ENCODE measurements at places on chromosomes 2 and 18.

- no peak for DNase-seq
Observed at GRCh38 chr2:201411421-201411820, 39.8 kb downstream of the TRAK2 start.

- DNase-seq = no peak
Observed at GRCh38 chr2:61658841-61659780, 121.0 kb upstream of the XPO1 start.

- no peak for DNase-seq
Observed at GRCh38 chr2:129902731-129903585, 76.5 kb upstream of the RAB6C start.

DNA sequence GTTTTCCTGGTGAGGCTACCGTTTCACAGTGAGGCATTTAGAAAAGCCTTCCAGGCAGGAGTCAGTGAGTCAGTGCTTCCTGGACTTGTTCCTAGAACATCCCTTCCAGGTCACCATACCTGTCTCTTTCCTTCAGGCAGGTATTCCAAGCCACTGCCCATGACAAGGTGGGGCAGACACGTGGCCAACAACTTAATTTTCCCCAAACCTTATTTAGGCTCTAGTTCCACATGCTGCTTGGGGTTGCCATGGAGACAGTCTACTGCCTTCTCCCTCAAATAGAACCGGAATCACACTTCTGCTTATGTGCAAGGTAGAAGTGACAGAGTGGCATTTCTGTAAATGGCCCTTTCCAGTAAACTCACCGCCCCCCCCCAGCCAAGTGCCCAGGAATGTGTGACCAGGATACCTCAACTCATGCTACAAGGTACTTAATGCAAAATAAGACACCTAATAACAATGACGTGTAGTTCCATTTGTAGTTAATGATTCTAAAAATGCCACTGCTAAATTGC, 258.3 kb downstream of the PRKCE start:
- DNase-seq = no peak

GRCh38 chr18:36829362-36830157, 633 bp downstream of the KIAA1328 start:
- DNase-seq = no peak

DNA sequence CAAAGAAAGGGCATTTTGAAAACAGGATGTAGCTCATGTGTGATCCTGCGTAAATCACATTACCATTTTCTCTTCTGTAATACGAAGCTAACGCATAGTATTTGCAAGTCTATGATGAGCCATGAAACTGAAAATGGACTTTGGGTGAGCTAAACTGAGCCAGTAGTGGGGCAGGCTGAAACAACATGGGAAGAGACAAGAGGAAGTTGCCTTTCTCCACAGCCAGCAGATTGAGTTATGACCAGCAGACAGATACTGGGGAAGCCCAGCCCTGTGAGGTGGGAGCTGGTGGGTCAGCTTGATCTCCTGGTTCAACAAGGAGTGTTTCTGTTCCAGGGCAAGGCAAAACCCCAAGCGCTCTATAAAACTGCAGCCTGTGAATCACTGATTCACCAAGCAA, 11.8 kb downstream of the CYRIA start:
- no peak for DNase-seq

- no peak for DNase-seq
Observed at GRCh38 chr2:145845207-145845894, 1325.4 kb upstream of the ZEB2 start.

DNA sequence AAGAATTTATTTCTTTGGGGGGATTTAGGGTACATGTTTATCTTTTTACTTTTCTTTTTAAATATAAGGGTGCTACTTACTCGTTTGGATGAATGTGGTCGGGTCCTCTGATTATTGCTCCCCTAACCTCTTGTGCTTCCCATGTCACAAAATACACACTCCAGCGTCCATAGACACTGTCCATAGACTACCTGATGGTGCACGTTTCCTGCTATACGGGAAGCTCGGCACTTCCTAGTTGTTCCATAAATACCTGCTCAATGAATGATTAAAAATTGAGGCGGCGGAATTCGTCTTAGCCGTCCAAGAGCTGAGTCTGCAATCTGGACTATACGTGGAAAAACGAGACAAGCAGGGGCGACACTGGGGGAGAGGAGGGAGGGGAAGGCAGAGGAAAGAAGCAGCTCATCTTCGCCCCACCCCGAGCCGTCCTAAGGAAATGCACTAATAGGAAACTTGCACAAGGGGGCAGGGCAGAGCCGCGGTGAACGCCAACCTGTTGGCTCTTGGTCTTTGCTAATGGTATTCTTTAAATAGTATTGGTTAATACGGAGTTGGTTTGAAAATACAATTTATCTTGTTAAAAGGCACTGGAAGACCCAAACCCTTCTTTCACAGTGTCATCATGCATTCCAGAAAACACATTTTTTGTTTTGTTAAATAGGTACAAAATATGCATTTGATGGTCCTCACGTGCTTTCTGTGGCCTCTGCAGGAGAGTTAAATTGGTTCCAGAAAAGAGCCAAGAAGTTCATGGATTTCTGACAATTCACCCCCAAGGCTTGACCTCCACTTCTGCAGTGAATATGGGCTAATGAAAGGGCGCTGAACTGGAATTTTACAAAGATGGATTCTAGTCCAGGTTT, 73.0 kb upstream of the KCTD1 start:
- DNase-seq = no peak

DNA sequence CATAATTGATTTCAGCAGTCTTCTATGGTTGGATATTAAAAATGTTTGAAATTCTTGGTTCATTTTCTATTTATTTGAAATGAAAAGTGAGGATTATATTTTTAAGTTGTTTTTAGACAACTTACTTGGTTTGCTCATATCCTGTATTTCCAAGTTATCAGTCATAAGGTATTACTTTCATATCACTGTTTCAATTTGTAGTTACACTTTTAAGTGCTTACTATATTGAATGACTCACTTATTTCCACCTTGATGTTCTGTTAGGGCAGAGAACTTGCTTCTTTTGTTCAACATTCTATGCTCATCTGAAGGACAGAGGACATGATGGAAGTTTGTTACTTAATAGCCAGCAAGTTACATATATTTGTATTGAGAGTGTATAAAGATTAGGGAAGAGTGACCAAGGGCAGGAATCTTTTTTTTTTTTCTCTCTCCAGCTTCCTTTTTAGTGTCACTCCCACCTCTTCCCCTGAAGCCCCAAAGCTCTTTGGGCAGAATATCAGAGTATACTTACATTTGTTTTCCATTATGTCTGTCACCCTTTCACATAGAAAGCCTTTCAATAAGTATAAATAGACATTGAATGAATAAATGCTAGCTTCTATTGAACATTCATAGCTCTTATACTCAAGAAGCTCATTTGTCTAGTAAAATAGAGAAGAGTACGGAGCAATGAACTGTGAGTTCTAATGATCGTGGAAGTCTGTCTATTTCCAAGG, 28.1 kb downstream of the PIK3C3 start:
- DNase-seq = no peak

DNA sequence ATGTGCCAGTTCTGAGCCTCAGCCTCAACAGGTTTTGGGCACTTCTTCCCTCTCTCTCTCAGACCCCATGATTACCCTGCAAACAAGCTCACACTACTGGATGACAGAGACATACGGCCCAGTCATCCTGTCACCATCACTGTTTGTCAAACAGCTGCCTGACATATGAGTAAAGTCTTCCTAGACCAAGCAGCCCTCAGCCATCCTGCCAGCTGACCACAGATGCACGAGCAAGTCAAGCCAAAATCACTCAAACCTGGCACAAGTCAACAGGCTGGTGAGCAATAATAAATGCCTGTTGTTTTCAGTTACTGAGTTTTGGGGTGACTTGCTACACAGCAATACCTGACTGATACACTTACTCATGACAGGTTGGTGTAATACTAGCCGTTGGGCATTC, 75.5 kb upstream of the KLF7 start:
- no peak for DNase-seq

- DNase-seq = no peak
Observed at GRCh38 chr2:48496849-48497248, 33.1 kb upstream of the STON1 start.

GRCh38 chr2:19993731-19994130, 3.8 kb upstream of the WDR35 start:
- no peak for DNase-seq

DNA sequence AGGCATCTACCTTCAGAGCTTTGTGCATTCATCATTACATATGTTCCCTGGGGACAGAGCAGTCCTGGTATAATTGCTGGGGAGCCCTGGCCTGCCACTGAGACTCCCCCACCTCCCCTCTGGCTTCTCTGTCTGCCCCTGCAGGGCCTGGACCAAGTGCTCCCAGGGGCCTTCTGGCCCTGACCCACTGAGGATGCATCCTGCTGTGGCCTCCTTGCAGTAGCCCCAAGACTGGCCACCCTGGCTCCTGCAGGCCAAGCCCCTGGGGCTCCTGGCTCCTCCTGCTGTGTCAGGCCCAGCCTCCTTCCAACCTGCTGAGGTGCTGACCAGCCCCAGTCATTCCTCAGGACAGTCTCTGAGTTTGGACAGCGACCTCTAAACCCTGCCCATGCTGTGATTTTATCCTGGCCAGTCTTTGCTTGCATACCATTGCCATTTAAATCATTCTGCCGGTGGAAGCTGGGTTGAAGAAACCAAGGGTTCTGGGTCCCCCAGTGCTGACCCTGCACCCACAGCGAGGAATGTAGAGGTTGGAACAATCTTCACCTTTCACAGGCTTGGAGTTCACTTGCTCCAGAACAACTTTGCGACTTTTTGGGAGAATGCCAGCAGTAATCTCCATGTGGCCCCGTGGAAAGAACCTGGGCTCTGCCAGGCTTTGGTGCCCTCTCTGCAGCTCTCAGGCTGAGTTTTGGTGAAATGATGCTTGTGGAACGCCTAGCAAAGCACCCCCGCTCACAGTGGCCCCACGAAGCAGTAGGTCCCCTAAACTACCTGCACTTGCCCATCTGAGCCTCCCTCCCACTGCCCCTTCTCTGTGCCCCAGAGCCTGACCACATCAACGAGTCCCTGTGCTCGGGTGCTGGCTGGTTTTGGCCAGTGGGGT, 167.3 kb upstream of the GLI2 start:
- no peak for DNase-seq

DNA sequence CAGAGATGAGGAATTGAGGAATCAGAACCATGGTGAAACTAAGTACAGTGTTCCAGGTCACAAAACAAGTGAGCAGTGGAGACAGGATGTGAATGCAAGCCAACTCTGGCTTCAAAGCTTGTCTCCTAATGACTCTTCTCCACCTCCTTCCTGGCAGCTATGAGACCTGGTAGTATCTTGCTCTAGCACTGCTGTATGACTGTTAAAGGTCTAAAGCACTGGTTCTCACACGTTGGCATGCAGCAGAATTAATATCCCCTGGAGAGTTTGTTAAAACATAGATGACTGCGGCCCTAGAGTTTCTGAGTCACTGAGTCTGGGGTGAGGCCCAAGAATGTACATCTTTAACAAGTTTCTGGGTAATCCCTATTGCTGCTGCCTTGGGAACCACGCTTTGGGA, 63.3 kb downstream of the SUCLG1 start:
- no peak for DNase-seq

DNA sequence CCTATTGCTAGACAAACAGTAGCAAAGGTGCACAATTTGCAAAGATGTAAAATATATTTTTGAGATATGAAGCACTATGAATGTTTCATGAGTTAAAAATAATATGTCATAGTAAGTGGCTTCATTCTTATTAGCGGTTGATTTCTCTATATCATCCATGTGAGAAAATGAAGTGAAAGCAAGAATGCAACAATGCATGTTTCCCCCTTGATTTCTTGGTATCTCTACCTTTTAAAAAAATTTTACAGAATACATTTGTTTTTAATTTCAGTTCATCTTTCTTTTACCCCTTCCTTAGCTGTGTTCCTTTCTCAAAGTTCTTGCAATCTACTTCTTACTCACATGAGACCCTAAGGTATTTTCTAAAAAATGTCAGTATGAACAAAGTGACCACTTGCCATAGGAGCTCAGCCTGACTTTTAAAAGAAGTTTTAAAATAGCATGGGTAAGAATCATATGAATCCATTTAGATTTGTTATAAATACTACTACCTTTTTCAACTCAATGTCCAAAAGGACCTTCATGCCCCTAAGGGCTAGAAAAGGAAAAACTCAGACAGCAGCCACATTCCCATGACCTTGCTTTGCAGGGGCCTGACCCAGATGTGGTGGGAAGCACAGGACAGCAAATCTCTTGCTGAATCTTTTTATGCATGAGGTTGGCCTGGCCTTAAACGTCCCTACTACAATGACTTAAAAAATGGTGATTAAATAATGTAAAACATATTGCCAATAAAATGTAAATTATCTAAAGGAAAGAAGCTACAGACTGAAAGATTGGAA, 14.8 kb upstream of the SLC38A11 start:
- no peak for DNase-seq

- DNase-seq = no peak
Observed at GRCh38 chr2:112582314-112582746, 2.1 kb upstream of the CHCHD5 start.

DNA sequence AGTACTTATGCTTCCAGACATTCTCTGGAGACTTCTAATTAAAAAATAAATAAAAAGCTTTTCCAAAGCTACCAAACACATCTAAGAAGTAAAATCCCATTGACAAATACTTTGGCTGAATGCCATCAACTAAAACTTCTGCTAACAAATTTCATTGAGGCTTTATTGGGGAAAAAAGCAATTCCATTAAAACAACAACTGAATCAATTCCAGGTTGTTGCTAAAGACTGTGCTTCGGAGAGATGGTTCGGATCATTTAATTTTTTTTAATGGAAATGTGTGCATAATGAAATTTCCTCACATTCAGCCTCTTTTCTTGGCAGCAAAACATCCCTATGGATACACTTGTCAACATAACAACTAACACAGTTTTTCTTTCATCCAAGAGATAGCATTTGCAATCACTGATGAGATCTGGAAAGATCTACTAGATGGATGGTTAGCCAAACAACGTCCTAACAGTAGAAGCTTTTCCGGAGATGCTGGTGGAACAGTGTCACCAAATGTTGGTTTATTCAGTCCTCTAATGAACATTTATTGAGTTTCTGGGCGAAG, 446.1 kb upstream of the FAM98A start:
- no peak for DNase-seq

GRCh38 chr2:36849265-36849664, 117.1 kb downstream of the STRN start:
- DNase-seq = no peak

DNA sequence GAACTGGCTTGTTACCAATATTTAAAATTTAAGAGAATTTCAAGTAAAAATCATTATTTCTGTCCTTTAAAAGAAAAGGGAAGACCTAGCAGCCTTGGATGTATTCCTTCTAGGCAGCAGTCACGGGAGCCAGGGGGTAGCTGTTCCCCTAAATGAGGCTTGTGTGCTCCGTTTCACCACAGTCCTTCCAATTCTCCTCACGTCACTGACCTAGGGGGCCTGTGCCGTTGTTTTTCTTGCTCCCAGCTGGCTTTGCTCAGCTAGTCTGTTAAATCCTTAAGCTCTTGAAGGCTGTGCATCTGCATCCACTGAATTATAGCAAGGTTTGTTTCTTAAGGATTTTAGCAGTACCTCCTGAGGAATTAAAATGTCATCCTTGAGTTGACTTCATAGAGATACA, 9.9 kb downstream of the KLHL23 start:
- DNase-seq = no peak

- DNase-seq = no peak
Observed at GRCh38 chr2:96324721-96325040, 436 bp upstream of the ITPRIPL1 start.

- DNase-seq = no peak
Observed at GRCh38 chr2:205086662-205087061, 541.4 kb downstream of the PARD3B start.
